Fibroblast of the aortic adventitia (primary cell): ENCODE measurements at places on chromosomes 13 and 19. TPM values are rescaled to one million over a fixed set of nuclear protein-coding genes. Genes with fewer than 3 reads are reported as not detected.

GRCh38 chr19:18232540-18233223, 6.4 kb upstream of the PDE4C start:
- no peak for DNase-seq

- no peak for DNase-seq
Measured at GRCh38 chr13:73198991-73199411, 140.2 kb downstream of the KLF5 start.

GRCh38 chr19:17625043-17625442, 63.1 kb downstream of the UNC13A start:
- no peak for DNase-seq

The SLC7A10 gene
- not detected in 2 replicates for total RNA-seq

The POU2F2 gene
- 0.08 and 0.18 TPM in 2 replicates for total RNA-seq

DNA sequence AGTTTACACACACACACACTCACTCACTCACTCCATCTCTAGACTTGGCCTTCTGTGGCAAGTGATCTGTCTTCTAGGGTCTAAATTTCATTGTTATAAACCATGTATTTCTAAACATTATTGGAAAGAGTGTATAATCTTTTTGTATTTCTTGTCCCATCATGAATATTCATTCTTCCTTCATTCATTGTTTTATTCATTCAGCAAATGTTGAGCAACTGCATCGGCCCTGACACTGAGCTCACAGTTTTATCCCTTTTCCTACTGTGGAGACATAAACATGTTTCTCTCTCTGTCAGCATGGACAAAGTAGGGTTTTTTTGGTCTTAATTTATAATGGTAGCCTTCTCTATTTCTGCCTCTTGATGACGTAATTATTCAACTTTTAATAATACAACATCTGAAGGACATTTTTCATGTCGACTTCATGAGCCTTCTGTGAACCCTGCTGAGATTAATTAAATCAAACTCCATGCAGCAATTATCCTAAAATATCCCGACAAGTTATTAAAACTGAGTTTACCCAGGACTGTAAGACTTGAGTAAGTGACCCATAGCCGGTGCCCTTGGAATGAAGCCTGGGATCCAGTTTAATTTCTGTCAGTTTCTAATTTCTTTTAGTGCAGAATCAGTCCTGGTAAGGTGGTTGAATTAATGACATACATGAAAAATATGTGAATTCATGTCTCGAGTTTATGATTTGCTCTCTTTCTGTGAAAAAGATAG, 7.3 kb downstream of the SPATA13 start:
- no peak for DNase-seq

DNA sequence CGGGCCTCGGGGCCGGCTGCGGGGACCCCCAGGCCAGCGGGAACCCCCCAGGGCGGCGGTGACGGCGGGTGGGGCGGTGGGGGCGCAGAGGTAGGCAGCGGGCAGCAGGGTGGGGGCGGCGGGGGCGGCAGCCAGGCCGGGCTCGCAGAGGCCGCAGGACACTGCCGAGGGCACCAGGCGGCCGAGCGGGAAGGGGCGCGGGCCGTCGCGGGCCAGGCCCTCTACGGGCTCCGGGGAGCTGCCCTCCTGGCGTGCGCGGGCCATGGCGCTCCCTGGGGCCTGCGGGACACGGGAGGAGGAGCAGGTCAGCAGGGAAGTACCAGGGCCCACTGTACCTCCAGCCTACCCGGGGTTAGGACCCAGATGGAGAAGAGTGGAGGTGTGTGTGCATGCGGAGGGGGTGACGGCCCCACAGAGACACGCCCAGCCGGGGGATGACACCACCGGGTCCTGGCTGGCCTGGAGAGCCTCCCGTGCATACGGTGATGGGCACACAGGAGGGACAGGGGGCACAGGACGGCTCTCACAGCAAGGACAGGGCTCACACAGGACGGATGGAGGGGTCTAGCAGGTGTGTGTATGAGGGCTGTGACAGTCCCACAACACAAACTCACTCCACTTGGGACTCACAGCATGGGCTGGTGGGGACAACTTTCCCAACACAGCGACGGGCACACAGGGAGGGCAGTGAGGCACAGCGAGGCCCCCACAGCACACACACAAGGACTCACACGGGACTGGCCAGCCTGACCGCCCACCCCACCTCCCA, 2.6 kb downstream of the BBC3 start:
- peak; percentile 22 for DNase-seq

DNA sequence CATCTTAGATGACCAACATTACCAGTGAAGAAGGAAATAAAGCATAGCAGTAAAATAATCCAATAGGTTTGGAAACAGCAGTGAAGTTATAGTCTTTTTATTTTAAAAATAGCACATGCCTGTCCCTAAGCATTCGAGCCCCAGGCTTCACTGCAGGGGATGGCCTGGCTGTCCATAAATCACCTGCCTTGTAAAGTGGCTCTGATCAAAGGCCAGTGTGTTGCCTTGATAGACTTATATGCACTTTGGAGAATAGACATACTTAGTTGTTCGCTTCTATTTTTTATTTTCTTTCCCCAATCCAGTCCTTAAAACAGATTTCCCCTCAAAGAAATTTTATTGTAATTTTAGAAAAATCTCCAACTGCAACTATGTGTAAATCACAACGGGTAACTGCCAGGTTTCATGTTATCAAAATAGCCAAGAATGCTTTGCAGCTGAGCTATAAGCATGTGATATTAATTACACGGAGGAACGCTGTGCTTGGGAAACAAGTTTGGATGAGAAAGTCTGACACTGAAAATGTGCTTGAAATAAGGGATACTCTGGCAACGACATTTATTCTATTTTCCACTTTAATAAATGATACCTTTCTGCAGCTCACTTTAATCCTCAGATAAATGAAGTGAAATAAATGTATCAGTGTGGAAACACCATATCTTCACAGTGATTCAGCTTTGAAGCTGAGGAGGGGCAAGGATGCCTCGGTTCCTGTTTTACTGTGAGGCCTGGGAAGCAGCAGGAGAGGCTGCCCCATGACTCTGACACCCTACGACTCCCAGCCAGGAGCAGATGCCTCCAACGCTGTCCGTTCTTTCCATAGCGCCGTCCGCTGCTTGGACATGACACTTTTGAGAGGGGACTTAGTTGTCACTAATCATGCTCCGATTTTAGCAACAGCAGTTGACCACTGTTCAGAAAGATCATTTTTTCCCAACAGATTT, 5.5 kb upstream of the METTL21C start:
- peak; percentile 88 for DNase-seq

DNA sequence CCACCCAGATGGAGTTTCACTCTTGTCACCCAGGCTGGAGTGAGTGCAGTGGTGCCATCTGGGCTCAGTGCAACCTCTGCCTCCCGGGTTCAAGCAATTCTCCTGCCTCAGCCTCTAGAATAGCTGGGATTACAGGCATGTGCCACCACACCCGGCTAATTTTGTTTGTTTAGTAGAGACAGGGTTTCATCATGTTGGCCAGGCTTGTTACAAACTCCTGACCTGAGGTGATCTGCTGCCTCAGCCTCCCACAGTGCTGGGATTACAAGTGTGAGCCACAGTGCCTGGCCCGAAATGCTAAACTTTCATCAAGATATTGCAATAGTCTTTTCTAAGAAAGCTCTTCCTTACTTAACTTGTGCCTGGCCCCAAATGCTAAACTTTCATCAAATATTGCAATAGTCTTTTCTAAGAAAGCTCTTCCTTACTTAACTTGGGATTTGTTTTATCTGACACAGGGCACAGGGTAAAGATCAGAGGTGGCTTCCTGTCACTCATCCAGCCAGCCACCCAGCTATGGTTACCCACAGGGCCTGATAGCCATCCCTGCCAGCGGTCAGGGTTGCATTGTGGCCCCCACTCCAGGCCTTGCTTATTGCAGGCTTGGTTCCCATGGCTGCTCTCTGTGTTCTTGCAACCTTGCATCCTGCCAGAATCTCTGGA, 352.3 kb upstream of the TMTC4 start:
- no peak for DNase-seq

DNA sequence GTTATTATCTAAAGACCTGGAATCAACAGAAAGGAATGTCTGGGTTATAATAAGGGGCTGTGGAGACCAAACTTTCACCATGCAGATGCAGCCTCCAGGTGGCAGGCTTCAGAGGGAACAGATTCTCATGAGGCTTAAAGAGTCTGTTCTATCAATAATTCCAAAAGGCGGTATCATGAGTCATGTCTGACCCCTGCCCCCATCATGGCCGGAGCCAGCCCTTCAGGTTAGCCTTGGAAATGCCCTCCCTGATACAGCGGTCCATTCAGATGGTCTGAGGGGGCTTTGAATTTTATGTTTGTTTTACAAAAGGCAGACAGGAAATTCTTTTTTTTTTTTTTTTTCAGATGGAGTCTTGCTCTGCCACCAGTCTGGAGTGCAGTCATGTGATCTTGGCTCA, 21.7 kb upstream of the LAMP1 start:
- peak; percentile 70 for DNase-seq

The ZC3H4 gene
- total RNA-seq, result 20.4 and 24.0 TPM in 2 replicates

The GNA15 gene
- total RNA-seq, result not detected in 2 replicates

The ZNF846 gene
- total RNA-seq, result 14.6 and 46.0 TPM in 2 replicates

GRCh38 chr19:15812060-15812722, 3.3 kb downstream of the OR10H1 start:
- DNase-seq, result no peak

DNA sequence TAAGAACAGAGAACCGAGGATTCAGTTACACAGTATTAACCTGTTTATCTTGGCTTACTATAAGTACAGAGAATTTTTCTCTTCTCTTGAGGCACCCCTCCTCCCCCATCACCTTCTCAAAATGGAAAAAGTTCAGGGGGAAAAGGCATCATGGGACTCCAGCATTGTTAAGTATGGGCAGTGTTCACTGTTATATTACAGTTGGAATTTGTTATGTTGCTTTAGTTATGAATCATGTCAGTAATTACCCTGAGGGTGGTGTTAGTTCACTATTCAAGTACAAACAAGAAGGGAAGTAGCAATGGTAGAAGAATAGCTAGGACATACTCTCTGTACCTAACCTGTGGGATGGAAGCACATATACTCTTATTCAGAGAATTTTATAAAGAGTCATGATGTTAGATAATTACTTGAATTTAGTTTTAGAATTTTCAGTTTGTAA, 12.0 kb downstream of the LPAR6 start:
- DNase-seq, result peak; percentile 82

- no peak for DNase-seq
Measured at GRCh38 chr19:4197228-4197624, 14.7 kb downstream of the ANKRD24 start.

The PTGIR gene
- 11.4 and 23.2 TPM in 2 replicates for total RNA-seq

- no peak for DNase-seq
Measured at GRCh38 chr19:7120499-7120898, 51.0 kb downstream of the ZNF557 start.

- no peak for DNase-seq
Measured at GRCh38 chr13:28991764-28992163, 171.6 kb downstream of the MTUS2 start.

DNA sequence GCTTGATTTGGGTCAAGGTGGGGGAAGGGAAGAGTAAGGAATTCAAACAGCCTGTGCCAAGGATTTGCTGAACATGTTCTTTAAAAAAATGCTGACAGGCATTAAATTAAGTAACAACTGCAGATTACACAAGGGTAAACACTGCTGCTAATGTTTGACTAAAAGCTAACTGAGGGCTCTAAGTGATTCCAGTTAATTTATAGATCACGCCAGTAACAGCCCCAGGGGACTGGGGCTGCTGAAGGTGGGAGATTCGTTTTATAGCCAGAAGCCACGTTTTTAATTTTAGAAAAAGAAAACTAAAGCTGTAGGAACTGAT, 321.7 kb downstream of the DLEU7 start:
- peak; percentile 63 for DNase-seq

GRCh38 chr13:39044536-39044935, 6.3 kb downstream of the NHLRC3 start:
- no peak for DNase-seq

The KIR2DL4 gene
- total RNA-seq, result not detected in 2 replicates

- DNase-seq, result no peak
Measured at GRCh38 chr19:51520728-51521127, 10.7 kb downstream of the SIGLEC6 start.

DNA sequence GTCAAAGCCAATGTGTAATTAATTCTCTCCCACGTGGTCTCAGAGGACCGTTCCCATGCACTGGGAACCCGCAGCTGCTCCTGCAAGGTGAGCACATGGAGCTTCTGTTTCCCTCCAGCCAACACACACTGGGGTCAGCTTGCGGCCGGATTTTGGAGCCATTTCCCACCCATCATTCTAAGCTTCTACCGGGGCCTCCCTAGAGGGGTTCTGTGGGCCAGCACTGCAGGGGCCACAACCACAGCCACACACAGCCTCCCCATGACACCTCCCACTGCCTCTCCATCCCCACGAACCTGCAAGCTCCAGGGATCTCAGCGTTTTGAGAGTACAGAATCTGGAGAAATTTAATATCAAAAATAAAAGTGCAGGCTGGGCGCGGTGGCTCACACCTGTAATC, 120.7 kb upstream of the SOX1 start:
- DNase-seq, result no peak

- peak; percentile 86 for DNase-seq
Measured at GRCh38 chr13:41707194-41707821, 250.0 kb downstream of the RGCC start.

GRCh38 chr19:40159744-40160143, 31.5 kb upstream of the MAP3K10 start:
- DNase-seq, result no peak

GRCh38 chr13:110705826-110706569, at the start of gene CARS2:
Gene CARS2 (minus strand): TSS chr13:110706116. CDS start chr13:110706093, 23 bp downstream.
- DNase-seq, result peak; percentile 91

DNA sequence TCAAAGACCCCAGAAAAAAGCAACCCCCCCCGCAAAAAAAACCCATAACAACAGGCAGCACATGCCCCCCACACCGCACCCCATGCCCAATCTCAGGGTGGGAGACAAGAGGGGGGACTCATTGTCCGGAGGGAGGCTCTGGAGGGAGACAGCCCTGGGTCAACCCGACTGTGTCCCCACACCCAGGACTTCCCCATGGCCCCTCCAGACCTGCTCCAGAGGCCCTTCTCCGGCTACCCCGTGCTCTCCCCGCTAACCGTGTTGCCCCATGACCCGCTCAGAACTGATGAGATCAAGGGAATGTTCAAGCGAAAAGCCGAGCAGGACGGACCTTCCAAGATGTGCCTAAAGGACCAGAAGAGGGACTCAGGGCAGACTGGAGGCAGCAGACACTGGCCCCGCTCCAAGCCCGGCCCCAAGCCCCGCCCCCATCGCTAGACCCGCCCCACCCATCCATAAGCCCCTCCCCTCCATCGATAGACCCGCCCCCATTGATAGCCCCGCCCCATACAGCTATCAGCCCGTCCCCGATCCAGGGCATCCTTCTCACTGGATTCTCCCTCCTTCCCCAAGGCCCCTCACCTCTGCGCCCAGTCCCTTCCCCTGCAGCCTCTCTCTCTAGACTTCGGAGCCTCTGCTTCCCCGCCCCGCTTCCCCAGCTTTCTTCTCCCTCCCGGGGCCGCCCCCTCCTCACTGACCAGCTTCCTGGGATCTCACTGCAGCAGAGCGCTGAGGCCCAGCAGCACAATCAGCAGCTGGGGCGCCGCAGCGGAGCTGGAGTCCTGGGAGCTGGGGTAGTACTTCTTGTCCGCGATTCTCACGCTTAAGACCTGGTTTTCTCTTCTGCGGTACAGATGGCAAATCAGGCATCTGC, 2.2 kb downstream of the BST2 start:
- DNase-seq, result no peak

The KRTDAP gene
- total RNA-seq, result not detected in 2 replicates
